HCEC 1CT (cell line): ENCODE measurements at places on chromosomes 5 and 9.
A peak's percentile ranks its signal among the peaks of the same experiment; 100 is the strongest.

GRCh38 chr5:111697881-111698757 is 58.9 kb downstream of the NREP start:
- DNase-seq, result peak; percentile 54

DNA sequence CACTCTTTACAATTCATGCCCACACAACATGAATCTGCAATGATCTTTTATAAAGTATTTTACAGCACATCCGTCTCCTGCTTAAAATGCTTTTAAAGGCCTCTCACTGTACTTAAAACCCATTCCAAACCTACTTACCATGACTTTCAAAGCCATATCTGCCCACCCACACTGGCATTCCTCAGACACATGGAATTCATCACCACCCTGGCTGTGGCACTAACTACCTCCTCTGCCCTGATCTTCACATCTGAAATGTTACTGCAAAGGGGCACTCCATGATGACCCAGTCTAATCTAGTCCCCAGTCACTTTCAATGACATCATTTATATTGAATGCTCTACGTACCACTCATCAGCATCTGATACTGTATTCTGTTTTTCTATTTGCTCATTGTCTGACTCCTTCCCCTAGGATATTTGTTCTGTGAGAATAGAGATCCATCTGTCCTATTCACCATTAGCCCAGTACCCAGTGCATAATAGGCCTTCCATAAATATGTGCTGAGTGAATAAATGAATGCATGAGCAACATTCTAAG is 193.2 kb upstream of the KIF2A start:
- no peak for DNase-seq

GRCh38 chr5:50292735-50293394 is 148.2 kb downstream of the EMB start:
- no peak for DNase-seq

GRCh38 chr5:10757043-10757442 is 4.0 kb downstream of the DAP start:
- DNase-seq, result no peak

DNA sequence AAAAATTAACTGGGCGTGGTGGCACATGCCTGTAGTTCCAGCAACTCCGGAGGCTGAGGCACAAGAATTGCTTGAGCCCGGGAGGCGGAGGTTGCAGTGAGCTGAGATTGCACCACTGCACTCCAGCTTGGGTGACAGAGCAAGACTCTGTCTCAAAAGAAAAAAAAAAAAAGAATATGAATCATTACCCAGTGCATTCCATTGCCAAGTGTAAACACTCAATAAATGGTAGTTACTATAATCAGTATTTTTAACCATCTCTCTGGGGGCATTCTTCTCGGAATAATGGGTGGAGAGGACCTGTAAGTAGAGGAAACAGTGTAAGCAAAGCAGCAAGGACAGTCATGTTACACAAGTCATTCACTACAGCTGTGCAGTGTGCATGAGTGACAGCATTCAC is 13.8 kb upstream of the RANBP17 start:
- no peak for DNase-seq

GRCh38 chr9:122350577-122351355 is 20.1 kb upstream of the PTGS1 start:
- DNase-seq, result peak; percentile 65

- DNase-seq, result peak; percentile 92
Measured at GRCh38 chr5:69129413-69129812, 35.6 kb downstream of the SLC30A5 start.

- peak; percentile 6 for DNase-seq
Measured at GRCh38 chr5:156595132-156595787, 254.8 kb upstream of the PPP1R2B start.

DNA sequence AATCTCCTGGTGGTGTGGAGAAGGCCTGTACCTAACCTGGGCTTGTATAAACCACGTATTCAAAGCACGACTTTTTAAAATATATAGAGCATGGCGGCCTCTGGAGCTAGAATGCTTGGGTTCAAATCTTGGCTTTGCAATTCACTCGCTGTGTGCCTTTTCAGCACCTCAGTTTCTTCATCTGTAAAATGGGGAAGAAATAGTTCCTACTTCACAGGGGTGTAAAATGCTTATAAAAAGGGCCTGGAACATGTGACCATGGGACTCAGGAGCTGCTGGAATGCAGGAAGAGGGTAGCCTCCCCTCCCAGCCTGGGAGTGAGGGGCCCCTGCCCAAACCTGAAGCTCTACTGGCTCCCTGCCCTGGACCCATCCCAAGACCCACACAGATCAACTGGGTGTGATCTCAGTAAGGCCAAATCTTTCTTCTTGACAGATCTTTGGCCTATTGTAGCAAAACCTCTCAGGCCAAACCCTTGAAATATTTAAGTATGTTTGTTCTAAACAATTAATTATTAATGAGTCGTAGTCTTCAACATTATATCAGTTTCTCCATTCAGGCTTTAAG is 269.0 kb downstream of the ZSWIM6 start:
- DNase-seq, result no peak
